ENCODE measurements at places on chromosomes 4 and X.

DNA sequence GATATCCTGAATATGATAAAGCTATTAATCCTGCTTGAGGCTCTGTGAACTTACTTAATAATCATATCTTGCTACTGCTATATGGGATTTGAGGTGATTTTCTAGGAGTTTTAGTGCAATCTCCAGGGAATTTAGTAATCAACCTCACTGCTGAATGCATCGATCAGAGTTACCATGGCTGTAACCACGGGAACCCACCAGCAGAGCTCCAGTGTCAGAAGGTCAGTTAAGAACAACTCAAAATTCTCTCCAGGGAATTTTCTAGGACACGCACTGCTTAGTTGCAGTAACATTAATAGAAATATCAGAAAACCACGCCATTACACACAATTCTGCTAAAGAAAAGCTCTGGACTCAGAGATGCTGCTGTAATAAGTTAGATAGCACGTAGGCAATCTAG, 1477.2 kb upstream of the TENM3 start:
- no peak for DNase-seq

DNA sequence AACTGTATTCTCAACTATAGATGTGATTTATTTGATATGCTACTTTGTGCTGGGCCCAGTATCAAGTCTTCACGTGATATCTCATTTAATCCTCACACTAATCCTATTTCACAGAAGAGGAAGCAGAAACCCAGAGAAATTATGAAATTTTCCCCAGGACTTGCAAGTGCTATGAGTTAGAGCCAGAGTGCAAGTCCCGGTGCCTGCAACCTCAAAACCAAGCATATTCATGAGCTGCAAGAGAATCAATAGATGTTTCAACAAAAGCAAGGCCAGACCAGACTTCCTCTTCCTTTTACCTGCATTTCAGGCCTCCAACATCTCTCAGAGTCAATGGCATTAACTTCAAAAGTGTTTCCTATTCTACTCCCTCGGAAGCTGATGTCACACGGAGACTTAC, 92.2 kb upstream of the GATB start:
- no peak for DNase-seq

DNA sequence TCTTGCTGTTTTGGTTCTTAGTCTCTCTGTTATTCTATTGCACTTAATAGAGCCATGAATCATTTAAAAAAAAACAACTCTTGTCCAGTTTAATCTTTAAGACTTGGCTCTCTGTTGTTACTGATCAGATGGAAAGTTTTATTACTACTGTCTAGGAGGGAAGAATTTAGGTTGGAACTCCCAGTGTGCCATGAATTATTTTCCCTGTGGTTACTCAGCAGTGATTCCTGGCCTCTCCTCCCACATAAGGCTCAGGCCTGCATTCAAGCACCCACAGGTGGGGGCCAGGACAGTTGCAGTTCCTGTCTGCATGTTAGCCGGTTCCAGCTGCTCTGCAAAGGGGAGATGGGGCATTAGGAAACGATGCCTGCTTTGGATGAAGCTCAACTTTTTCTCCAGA, 29.8 kb upstream of the ESX1 start:
- DNase-seq, result no peak

- no peak for DNase-seq
These were observed 32.3 kb downstream of the HERC5 start for GRCh38 chr4:88489100-88489761.

DNA sequence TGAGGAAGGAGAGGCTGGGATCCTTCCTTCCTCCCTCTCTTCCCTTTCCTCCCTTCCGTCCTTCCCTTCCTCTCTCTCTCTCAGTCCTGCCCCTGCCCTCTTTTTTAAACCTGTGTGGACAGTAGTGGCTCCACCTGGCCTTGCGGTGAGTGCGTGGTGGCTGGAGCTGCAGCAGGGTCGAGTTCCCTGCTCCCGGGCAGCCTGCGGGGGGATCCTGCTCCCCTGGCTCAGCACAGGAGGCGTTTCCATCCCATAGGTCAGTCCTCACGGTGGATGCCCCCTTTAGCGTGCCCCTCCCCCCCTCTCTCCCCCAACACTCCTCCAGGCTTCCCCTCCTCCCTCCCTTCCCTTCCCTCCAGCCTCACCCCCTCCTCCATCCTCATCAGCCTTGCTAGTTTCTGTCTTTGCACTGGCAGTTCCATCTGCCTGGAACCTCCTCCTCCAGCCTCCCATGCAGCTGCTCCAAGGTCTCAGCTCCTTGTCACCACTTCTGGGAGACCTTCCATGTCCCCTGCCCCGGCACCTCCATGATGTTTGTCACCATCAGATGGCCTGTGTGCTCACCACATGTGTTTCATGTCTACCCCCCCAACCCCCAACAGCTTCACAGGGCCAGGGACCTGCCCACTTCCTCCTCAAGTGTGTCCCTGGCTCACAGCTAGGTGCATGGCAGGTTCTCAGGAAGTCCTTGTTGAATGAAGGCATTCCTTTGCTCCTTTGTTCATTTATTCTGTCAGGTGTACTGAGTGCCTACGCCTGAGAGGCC, 68.4 kb downstream of the PSAPL1 start:
- no peak for DNase-seq

- DNase-seq, result no peak
These were observed 25.5 kb downstream of the ARHGAP36 start for GRCh38 chrX:131083510-131084142.

- DNase-seq, result no peak
These were observed 214.0 kb downstream of the FBXW7 start for GRCh38 chr4:152321923-152322322.

DNA sequence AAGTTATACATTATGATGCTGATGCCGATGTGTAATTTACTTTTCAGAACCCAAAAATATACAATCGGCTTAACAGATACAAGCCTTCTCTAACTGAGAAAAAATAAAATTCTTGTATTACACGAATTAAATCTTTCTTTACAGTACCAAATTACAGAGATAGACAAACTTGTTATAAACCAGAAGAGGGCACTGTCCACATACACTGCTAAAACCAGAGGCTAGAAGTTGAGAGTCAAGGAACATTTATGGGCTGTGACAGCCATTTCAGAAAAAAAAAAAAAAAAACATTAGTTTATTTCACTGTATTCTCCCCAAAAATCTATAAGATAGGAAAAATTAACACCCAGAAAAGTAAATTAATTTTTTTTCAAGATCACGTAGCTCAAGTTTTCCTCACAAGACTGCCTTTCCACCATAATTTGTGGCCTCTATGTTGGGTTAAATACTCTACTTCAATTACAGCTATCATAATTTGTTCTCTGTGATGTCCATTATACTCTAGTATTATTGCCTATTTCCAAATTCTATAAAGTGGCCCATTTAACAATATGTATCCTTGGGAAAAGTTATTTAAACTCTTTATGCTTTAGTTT, 12.0 kb downstream of the EREG start:
- DNase-seq, result no peak

DNA sequence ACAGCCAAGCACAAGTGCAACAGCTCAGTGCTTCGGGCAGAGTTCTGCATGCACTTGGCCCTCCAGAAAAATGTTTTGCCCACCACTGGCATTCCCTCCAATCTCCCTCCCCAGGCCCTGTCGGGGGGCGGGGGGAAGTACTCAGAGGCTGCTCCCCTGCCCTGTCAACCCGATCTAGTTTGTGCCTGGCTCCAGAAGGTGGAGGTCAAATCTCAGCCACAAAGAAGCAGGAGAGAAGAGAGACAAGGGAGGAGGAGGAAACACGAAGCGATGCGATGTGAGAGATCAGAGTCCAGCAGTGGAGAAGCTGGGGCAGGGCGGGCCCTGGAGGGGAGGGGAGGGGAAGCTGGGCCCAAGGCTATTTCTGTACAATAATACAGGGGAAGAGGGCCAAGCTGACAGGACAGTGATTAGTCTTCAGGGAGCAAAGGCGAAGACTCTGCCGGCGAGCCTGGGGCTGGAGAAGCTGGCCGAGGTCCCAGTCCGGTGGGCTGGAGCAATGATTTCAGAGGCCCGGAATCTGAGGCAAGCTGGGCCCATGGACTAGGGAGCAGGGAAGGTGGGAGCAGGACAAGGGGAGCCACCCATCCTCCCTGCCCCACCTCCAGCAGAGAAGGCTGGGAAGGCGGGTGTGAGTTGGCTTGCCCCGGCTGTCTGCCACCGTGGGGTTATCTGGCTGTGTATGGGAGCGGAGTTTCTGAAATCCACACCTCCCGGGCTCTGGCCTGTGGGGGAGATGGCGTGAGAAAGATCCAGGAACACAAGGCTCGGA, 167.1 kb downstream of the EFNB1 start:
- DNase-seq, result no peak

DNA sequence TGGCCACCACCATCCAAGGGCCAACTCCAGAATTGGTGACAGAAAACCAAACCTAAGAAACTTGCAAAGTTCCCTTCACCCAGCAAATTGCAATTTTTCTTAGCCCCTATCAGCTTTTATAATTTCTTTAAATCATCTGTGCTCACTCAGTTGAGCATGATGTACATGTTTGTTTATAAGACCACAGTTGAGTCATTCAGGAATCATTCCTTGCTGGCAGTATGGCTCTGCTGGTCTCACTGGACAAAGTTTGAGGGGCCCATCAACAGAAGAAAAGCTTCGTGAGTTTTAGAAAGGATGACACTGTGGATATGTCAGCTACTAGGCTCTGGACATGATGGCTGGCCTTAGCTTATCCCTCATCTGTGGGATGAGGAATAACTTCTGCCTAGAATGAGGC, 4.0 kb downstream of the TRPC5 start:
- DNase-seq, result no peak

- DNase-seq, result no peak
These were observed 91.9 kb downstream of the GPC4 start for GRCh38 chrX:133323431-133323830.

DNA sequence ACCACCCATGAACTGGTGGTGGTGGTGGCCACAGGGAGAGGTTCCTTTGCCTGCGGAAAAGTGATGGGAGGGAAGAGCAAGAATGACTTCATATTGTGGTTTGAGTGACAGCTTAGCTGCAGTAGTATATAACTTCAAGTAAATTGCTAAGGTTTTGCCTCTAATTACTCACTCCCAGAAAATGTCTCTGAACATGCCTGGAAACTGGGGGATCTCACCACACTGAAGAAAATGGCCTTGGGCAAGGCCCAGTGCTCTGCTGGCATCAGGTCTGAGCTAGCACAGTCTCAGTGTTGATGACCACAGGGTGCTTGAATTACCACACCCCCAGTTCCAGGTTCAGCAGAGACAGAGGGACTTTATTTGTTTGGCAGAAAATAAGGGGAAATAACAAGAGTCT, 2085.4 kb downstream of the ARAP2 start:
- no peak for DNase-seq

- DNase-seq, result no peak
These were observed 1408.0 kb downstream of the PCDH18 start for GRCh38 chr4:136124251-136124745.

DNA sequence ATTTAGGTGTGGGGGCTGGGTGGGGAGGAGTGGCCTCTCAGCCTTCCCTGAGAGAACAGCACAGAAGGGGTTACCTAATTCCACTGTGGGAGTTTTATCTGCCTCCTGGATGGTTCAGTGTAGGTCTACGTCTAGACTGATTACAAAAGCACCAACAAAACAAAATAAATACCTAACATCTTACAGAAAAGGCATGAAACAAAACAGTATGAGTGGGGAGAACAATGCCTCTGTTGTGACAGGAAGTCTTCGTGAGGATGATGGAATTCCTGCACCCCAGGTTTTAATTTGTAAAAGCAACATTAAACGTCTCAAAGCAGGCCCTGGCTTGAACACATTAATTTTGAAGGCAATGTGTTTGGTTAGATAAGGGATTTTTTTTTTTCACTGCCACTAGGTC, 112.1 kb upstream of the GPC4 start:
- DNase-seq, result no peak

DNA sequence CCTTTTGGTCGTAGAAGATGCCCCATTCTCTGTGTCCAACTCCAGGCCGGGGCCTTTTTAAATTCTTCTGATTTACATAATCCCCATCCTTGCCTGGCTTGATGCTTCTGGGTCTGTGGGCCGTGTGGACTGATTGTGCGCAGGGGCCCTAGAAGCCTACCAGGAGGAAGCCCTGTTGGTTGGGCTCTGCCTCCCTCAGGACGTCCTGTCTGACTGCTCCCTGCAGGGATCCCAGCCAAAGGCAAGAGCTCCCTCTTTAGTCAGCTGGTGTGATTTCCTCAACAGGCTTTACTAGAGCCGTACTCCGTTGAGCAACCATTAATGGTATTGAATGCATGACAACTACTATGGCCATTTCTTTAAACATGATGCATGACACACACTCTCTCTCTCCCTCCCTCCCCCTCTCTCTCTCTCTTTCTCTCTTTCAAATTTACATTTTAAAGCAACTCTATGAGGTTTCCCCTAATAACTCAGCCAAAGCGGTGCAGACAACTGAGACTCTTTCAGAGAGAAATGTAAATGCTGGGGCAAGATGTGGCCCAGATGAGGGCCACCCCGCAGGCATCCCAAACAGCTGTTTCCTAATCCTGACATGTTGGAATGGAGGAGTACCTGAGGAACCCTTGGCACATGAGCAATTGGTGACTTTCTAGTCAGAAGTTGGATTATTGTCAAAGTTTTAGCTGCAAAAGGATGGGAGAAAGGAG, 117.3 kb downstream of the DRD5 start:
- DNase-seq, result no peak

- no peak for DNase-seq
These were observed 8.7 kb upstream of the TIMM8A start for GRCh38 chrX:101357166-101357795.

- DNase-seq, result peak; percentile 23
These were observed 1.1 kb upstream of the GTPBP6 start for GRCh38 chrX:319579-320125.

DNA sequence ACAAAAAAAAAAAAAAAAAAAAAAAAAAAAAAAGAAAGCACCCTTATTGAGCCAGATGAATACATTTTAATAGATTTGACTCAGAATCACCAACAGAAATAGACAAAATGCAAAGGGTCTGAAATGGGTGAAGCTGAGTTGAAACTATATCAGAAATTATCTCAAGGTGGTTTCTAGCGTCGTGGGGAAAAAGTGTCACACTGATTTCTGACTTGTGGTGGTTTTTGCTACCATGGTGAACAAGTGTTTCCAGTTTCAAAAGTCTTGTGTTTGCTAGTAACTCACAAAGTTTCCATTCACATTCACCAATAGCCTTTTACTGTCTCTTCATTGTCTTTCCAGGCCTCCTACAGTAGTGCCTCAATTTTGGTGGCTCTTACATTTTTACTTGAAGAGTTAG, 135.5 kb downstream of the ARHGAP24 start:
- DNase-seq, result no peak
